CD8-positive, alpha-beta T cell (primary cell): ENCODE measurements at places on chromosomes 5 and 9.

GRCh38 chr9:106930477-106930876 is 67.5 kb downstream of the ZNF462 start:
- no peak for DNase-seq

- peak; percentile 20 for DNase-seq
These were observed 40.0 kb downstream of the KLHL3 start for GRCh38 chr5:137695651-137696428.

DNA sequence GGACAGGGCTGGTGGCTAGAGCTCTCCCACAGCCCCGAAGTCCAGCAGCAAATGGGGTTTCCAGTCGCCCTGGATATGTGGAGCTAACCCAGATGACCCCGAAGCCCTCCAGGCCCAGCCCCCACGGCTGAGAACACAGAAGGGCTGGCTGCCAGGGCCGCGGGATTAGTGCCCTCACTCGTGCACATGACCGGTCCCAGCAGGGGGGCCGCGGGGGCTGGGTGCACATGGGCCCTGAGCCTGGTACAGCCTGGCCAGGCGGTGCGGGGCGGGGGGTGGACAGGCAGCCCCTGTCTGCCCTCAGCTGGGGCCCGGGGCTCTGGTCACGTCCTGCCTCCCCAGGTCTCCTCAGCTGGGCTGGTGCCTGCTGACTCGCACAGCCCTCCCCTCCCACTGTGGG is 5.9 kb downstream of the SSNA1 start:
- DNase-seq = no peak

DNA sequence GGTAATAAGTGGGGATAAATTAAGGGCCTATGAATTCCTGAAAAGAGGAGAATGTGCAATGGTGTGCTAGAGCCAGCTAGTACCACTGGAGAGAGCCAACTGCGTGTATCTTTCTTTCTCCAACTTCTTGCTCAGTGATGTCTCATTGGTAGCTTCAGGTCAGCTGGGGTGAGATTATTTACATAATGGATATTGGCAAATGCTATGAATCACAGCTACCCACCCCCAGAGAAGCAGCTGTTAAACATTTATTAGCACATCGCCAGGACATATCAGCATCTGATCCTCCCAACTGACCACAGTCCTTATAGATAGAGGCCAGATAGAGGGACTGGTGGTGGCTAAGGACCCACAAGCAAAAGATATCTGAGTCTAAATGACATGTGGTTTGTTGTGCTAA is 421.3 kb downstream of the ACTL7B start:
- DNase-seq = no peak

DNA sequence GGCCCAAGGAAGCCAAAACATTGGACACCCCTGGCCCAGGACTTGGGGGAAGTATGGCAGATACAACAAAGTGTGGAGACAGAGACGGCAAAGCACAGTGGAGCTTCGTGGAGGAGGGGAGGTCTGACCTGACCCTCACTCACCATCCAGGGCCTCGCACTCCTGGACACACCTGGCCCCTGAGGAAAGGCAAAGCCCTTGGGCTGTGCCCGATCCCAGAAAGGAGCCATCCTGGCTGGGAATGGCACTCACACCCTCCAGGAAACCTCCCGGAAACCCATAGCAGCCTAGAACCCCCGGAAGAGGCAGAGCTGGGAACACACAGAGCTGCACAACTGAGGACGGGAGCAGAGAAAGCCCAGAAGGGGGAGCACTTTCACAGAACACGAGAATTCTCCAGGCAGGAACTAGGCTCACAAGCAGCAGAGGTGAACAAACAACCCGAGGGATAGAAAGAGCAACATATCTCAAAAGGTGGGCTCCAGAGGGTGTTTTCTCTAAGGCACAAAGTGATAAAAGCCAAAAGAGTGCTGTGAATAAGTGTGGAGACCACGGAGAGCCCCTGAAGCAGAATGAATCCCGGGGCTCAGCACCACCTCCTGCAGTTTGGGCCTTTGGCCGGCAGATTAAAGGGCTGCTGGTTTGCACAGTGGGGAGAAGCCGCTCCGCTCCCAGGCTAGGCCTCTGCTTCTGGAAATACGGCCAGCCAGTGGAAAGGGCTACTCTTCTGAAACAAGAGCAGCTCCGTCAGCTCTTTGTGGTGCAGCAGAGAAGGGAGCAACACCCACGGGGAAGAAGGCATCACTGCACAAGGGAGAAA is 108.2 kb downstream of the UBE2R2 start:
- DNase-seq = no peak

DNA sequence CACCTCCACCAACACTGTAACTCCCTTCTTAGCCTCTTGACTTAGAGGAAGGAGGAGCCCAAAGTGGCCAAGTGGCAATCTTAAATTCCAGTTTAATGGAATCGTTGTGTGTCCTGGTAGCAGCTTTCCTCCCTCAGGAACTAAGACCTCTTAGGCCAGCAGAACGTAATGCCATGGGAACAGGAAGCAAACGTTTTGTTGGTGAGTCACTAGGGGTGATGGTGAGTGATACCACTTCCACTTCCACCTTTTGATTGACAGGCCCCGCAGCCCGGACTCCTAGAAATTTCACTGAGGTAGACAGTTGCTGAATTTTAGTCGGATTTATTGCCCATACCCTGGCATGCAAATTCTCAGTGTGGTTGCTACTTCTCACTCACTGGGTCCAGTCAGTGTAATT is 94.2 kb upstream of the FBN2 start:
- DNase-seq = no peak

- DNase-seq = no peak
These were observed 40.5 kb upstream of the MYO10 start for GRCh38 chr5:16976625-16977008.

DNA sequence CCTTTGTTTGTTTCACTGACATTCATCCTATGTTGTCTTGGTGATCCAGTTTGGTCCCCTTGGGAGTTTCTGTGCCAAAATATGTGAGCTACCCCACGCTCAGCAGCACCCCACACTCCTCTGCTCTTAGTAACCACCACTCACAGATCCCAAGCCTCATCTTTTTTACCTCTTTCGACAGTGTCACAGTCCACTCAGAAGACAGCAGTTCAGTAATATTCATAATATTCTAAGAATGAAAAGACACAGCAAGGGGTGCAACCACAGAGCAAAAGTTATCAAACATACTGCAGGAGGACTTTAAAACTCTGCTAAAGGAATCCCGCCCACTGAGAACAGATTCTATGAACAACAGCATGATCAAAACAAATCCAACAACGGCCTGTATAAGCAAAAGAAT is 28.2 kb downstream of the RNF130 start:
- no peak for DNase-seq

DNA sequence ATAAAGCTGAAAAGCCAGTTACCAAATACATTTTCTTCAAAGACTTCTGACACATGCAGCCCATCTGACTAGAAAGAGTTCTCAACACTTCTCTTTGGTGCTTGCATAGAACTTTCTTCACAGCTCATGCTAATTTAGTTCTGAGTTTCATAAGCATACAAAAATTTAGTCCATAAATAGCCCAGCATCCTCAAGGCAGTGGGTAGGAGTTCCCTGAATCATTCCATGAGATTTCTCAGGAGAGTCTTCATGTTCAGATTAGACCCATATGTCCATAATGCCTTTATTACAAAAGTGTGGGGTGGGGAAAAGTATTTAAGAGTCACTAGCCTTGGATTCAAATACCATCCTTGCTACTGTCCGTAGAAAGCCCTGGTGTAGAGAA is 290.2 kb upstream of the RGMB start:
- DNase-seq = no peak

GRCh38 chr5:36842087-36842486 is 34.5 kb upstream of the NIPBL start:
- DNase-seq = no peak

DNA sequence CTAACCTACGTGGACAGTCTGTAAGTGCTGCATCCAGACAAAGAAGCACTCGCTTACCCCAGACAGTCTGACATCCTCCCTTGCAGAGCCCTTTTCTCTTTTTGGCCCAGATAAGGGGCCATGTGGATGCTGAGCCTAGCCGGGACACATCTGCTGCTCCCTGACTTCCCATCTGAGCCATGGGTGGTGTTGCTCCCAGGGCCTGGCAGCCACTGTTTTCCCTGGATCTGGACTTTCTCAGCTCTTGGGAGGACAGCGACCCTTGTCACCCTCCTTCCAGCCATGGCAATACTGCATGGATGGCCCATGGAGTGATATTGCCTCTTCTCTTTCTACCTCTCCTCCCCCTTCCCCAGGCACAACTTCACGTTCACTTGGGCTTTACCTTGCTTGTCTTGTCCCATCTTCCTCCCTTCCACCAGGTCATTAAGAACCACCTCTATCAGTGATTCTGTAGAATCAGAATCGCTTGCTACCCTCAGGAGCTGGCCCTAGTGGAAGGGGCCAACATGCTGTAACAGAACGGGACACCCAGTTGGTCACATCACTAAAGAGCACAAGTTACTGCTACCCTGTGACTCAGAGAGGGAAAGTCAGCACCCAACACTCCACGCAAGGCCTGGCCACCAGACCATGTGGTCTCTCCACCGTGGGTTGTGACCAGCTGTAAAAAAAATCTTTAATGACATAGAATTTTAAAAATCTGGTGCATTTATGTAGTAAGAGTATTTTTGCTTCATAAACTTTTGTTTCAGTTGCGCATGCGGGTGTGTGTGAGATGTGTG is 4.4 kb downstream of the NEURL1B start:
- DNase-seq = no peak

- DNase-seq = no peak
These were observed 271.3 kb upstream of the DMAC1 start for GRCh38 chr9:8070779-8071444.

GRCh38 chr5:101894985-101895384 is 401.1 kb downstream of the SLCO4C1 start:
- DNase-seq = no peak

GRCh38 chr9:34650816-34651215 is 1.2 kb upstream of the IL11RA start:
- no peak for DNase-seq

GRCh38 chr9:134056483-134057306 is 11.1 kb downstream of the BRD3 start:
- DNase-seq = peak; percentile 2

- no peak for DNase-seq
These were observed 441.3 kb upstream of the ADAMTSL1 start for GRCh38 chr9:18032636-18033035.

DNA sequence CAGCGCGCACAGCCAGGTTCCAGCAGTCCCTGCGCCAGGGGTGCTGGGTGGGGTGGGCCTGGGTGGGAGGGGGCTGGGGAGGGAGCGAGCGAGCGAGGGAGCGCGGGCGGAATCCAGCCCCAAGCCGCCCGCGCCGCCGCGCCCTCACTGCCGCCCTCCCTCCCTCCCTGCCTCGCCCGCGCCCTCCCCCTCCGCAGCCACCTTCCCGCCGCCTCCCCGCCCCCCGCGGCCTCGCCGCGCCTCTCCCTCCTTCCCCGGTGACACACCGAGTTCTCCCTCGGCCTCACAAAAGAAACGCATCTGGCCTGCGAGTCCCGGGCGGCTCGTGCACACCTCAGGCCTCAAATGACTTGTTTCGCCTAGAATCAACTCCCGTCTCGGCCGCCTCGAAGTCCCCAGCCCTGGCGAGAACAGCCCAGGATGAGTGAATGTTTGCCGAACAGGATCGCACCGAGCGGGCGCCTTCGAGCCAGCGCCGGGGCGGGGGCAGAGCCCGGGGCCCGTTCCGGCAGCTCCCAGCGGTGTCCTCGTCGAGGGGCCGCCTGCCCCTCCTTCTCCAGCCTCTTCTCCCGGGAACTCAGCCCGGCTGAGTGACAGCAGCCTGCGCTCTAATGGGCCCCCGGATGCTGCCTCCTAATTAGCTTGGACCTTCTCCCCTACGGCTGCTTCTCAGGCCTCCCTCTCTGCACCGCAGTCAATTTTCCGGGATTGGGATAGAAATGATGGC is 371 bp upstream of the PITX1 start:
- DNase-seq = no peak

- DNase-seq = no peak
These were observed 87.4 kb upstream of the GNA14 start for GRCh38 chr9:77735494-77735893.

DNA sequence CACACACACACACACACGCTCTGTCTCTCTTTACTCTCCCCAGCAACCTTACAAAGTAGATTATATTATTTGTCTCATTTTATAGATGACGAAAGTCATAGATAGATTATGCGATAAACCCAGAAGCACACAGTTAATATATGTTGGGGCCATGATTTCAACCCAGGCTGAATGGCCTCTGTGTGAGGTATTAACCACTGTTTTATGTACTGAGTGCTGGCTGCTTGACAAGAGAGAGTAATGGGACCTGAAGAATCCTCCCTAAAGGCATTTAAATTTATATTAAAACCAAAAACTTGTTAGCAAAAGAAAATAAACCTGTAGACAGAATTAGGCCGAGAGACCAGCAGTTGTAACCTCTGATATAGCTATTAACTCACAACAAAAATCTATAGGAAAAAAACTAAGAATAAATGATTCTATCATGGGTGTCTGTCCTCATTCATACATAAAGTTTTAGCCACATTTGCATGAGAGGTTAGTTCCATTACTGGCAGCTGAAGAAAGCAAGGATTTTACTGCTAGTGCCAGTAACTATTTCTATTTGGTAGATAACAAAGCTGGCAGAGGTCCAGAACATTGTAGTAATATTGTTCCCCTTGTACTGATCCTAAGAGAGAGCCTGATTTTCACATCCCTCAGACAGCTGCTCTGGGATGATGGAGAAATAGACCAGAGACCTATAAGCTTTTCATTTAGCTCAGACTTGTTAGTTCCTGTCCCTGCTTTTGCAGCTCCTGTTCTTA is 250.9 kb downstream of the ADGRV1 start:
- no peak for DNase-seq

- DNase-seq = no peak
These were observed 10.6 kb upstream of the SAP30L start for GRCh38 chr5:154435226-154435625.

DNA sequence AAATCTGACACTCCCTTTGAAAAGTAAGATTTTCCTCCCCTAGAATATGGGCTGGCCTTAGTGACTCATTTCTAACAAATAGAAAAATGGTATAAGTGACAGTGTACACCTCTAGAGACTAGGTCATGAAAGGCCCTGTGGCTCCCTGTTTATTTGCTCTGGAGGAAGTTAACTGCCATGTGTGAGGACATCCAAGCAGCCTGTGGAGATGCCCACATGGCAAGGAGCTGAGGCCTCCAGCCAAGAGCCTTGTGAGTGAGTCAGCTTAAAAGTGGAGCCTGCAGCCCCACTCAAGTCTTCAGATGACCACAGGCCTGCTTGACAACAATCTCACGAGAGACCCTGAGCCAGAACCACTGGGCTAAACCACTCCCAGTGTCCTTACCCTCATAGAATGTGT is 128.1 kb upstream of the LHFPL2 start:
- DNase-seq = no peak

GRCh38 chr9:124835026-124835557 is 18.2 kb upstream of the WDR38 start:
- DNase-seq = no peak

DNA sequence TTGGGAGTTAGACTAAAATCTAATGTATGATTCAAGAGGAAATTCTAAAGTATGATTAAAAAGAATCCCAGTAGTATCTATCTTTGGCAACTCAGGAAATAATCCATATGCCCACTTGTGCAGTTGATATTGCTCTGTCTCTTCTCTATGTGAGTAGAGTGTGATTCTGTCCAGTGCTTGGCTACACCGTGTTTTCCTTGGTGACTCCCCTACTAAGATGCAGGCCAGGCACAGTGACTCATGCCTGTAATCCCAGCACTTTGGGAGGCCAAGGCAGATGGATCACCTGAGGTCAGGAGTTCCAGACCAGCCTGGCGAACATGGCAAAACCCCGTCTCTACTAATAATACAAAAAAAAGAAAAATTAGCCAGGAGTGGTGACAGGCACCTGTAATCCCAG is 495.4 kb downstream of the MAT2B start:
- DNase-seq = no peak
